NCI-H1105 (cell line): ENCODE measurements at places on chromosomes 5 and 9.

DNA sequence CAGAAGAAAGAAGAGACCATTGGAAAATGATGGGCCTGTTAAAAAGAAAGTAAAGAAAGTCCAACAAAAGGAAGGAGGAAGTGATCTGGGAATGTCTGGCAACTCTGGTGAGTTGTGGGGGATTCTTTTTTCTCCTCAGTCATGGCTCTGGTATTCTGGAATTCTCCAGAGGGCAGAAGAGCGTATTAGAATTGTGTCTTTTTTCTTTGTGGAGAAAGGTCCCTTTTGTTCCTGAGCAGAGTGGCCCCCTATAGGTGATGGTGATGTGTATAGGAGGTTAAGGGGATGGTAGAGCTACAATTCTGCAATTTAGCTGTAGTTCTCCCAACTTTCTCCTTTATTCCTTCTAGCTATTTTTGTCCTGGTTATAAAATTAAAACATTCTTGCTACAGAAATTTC lies 1.6 kb upstream of the DHFR start:
- DNase-seq: no peak

DNA sequence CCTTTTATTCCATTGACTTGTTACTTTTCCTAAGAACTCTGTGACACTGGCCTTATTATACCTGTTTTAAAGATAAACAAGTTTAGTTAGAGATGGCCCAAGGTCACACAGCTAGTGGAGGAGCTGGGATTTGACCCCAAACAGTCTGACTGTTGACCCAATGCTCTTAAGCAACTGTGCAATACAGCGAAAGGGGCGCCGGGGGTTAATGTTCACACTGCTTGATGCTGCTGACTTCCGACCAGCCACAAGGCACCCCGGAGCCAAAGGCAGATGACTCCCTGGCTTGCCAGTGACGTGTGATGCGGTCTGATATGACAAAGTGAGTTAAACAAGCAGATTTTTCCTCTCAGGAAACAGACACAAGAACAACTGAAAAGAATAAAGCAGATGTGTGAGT lies 23.9 kb downstream of the PIK3R1 start:
- no peak for DNase-seq

GRCh38 chr5:98108497-98108896 lies 665.0 kb upstream of the RGMB start:
- no peak for DNase-seq

- no peak for DNase-seq
Measured at GRCh38 chr9:30244877-30245276, 2139.6 kb upstream of the ACO1 start.

- no peak for DNase-seq
Measured at GRCh38 chr9:30628915-30629567, 1755.4 kb upstream of the ACO1 start.

- no peak for DNase-seq
Measured at GRCh38 chr9:123175854-123176629, 92.3 kb downstream of the STRBP start.

GRCh38 chr5:6396836-6397535 lies 18.6 kb upstream of the MED10 start:
- no peak for DNase-seq

- DNase-seq: no peak
Measured at GRCh38 chr5:129608350-129608749, 139.5 kb upstream of the MINAR2 start.

DNA sequence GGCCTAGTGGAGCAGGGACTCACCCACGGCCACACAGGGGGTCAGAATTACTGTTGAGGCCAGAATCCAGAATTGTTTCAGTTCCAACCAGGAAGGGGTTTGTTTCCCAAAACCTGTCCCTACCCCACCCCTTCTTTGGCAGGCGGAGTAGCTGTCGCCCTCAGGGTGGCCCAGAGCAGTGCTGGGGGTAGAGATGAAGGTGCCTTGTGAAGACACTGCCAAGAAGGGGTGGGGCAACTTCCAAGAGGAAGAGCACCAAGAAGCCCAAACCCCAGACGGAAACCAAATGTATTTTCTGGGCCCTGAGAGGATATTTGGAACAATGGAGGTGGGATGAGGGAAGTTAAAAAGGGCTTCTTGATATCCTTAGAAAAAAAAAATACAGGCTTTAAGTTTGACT lies 11.4 kb upstream of the NDST1 start:
- no peak for DNase-seq

- no peak for DNase-seq
Measured at GRCh38 chr5:159458217-159458711, 128.0 kb upstream of the IL12B start.

DNA sequence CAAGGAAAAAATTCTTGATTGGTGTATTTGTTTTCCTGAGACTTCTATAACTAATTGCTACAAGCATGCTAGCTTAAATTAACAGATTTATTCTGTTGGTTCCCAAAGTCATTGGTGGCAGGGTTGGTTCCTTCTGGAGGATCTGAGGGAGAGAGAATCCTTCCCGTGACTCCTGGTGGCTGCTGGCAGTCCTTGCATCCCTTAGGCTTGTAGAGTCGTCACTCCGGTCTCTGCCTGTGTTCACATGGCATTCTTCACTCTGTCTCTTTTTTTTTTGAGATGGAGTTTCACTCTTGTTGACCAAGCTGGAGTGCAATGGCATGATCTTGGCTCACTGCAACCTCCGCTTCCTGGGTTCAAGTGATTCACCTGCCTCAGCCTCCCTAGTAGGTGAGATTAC lies 5.3 kb downstream of the CDK9 start:
- no peak for DNase-seq

- no peak for DNase-seq
Measured at GRCh38 chr5:74017112-74017511, 391.1 kb downstream of the ARHGEF28 start.

DNA sequence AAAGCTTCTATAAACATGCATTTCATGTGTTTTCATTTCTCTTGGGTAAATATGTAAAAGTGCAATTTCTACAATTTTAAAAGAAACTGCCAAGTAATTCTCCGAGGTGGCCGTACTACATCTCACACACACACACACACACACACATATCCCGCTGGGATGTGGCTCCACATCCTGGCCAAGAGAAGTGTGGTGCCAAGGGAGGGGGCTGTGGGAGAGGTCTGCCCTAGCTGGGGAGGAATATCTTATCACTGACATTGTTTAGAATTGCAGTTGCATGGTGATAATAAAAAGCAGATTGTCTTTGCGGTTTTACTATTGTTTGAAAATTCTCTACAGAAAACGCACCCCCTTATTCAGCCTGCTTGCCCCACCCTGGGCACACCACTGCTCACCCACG lies 558.4 kb downstream of the BNC2 start:
- DNase-seq: no peak

DNA sequence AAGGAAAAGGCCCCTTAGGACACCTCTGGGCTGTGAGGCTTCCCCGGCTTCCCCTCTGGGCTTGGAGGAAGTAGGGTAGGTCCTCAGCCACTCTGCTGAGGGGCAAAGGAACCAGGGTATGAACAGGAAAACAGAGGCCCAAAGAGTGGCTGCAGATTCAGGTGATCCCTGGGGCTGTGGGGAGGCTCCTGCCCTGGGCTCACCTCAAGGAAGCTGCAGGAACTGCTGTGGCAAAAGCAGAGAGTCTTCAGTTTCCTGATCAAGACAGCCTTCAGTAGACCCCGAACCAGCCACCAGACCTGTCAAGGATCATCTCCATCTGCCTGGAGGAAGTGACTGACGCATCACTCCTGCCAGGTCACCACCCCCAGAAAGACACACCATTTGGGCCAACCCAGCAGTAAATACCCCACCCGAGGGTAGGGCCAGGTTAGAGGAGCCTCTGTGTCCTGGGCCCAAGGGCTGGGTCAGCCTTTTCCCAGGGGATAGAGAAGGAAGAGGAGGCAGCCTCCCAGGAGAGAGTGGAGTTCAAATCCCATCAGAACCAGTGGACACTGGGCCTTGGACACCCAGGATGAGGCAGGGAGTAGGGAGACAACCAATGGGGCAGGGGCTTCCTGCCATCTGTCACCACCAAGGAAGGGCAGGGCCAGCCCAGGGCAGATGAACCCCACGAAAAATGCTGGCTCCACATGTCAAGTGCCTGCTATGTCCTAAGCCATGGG lies 5.8 kb upstream of the ST6GALNAC6 start:
- DNase-seq: no peak

GRCh38 chr5:179802950-179803562 lies 3.6 kb downstream of the MGAT4B start:
- DNase-seq: peak; percentile 79

DNA sequence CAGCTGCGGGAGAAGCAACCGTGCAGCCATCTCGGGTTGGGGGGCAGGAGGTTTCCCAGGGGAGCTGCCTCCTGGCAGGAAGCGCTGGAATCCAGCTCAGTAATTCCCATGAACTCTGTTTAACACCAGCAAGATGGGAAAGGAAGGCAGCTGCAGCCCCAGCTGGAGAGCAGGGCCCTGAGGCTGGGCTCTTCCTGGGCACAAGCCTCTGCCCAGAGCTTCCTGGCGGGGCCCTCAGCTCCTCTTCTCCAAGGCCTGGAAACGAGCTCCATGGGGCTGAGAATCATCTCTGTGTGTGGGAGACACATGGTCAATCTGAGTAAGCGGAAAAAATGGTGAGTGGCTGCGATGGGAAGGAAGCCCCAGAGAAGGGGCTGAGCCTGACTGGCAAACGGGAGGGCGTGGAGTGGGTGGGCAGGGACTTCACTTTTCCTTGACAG lies 6.3 kb downstream of the MRPL36 start:
- DNase-seq: no peak

DNA sequence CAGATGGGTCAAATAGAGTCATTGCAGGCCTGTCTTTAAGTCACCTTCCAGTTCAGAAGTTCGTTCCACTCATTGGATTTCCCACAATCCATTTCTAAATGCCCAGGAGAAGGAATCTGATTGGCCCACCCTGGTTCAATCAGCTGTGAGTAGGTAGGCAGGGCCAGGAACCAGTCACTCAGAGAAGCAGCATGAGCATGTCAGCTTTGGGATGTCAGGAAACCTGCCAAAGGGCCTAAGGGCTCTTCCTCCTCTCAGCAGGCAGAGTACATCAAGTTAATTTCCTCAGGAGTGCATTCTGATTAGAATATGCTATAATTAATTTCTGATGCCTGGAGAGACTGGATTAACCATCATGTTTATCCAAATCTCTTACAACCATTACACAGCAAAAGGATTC lies 412.9 kb upstream of the CCNH start:
- no peak for DNase-seq

- DNase-seq: no peak
Measured at GRCh38 chr5:139453683-139454567, 8.6 kb downstream of the ECSCR start.

GRCh38 chr9:78544230-78544629 lies 247.3 kb downstream of the PSAT1 start:
- no peak for DNase-seq

- DNase-seq: no peak
Measured at GRCh38 chr5:72767289-72768010, 49.0 kb upstream of the TNPO1 start.

- DNase-seq: no peak
Measured at GRCh38 chr5:66807743-66808142, 211.6 kb downstream of the MAST4 start.

- DNase-seq: no peak
Measured at GRCh38 chr5:861442-862366, 10.9 kb upstream of the ZDHHC11 start.

DNA sequence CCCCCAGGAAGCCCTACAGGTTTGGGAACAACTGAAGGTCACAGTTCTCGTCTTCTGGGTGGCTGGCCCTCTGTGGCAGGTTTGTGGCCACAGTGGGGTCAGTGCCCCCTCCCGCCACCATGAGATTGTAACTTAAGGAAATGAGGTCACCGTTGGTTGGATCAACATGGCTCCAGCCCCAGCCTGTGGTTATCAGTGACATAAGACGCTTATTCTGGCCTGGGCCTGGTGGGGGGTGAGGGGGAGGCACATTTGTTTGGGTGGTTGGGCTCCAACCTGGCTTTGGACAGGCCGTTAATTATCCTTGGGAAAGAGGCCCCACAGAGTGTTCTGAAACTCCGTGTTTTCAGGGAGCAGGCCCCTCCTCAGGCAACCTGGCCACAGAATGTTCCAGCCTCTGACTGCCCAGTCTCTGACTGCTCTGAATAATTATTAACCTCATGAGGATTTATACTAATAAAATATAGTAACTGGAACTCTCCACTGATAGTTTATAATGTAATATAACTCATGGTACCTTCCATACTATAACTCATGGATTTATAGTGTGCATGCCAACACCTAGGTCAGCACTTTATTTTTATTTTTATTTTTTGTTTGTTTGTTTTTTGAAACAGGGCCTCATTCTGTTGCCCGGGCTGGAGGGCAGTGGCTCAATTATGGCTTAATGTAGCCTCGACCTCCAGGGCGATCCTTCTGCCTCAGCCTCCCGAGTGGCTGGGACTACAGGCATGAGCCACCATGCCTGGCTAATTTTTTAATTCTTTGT lies 58.0 kb upstream of the RPL26L1 start:
- no peak for DNase-seq

GRCh38 chr5:180784497-180785097 lies 18.0 kb downstream of the MGAT1 start:
- no peak for DNase-seq

DNA sequence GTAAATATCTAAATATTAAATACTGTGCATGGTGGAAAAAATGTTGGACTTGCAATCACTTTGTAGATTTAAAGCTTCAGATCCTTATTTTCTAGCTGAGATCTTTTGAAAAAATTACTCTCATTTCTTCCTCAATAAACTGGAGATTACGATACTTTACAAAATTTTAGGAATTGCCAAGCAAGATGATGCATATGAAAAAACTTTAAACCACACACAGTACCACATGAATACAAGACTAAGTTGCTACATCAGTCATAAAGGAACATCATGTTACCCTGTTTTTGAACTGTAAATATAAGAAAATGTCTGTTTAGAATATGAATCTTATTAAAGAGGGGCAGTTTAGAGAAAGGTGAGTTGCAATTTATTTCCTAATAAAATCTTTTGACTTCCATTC lies 703.6 kb upstream of the NUDT12 start:
- no peak for DNase-seq

DNA sequence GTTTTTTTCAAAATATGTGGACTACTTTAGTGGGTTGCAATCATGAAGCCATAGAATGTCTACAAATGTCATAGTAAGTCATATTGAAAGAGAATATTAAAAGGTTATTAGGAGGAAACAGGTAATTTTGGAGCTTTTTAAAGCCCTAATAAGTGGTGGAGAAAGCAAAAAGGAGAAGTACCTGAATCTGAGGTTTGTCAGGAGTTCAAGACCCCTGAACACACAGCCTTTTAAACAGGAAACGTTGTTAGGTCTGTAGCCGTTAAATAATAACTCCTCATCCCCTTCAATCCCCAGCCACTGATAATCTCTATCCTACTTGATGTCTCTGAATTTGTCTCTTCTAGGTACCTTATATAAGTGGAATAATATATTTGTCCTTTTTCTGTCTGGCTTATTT lies 51.1 kb downstream of the SPEF2 start:
- no peak for DNase-seq

- no peak for DNase-seq
Measured at GRCh38 chr9:111542497-111543254, 17.7 kb downstream of the ZNF483 start.

- DNase-seq: no peak
Measured at GRCh38 chr5:108801301-108801700, 53.6 kb downstream of the FER start.

GRCh38 chr5:36200513-36200912 lies 41.2 kb downstream of the NADK2 start:
- DNase-seq: no peak
